ENCODE measurements at places on chromosomes 1 and 21. TPM values are rescaled to one million over a fixed set of nuclear protein-coding genes. Genes with fewer than 3 reads are reported as not detected.

HAO2 gene
- not detected for total RNA-seq

GRCh38 chr1:227763246-227764018, 28.2 kb downstream of the SNAP47 start:
- H3K27me3 ChIP-seq: no peaks in the 10 kb centered on the region
- no peaks in the 10 kb centered on the region for H3K36me3 ChIP-seq
- H3K4me1 ChIP-seq: no peaks in the 10 kb centered on the region

DNA sequence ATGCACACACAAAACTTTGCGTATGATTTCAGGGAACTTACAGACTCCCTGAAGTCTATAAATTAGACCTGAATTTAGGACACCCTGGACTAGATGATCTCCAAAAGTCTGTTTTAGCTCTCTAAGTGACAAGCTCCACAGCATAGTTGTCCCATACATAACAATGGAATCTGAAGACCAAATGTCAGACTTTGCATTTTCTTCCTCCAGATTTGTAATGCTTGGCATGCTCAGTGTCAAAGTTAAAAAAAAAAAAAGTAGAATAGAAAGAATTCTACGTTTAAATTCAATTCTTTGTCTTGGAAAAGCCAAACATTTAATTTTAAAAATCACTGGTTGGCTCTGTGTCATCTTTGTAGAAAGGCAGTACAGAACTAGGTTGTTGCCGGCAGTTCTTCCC, 66.7 kb downstream of the OLFML2B start:
- H3K27me3 ChIP-seq: no peaks in the 10 kb centered on the region
- no peaks in the 10 kb centered on the region for H3K36me3 ChIP-seq
- H3K4me1 ChIP-seq: no peaks in the 10 kb centered on the region
- no peak overlapping the region for H3K4me3 ChIP-seq
- H3K27ac ChIP-seq: no peak overlapping the region

CRYAA gene
- total RNA-seq: not detected

GRCh38 chr1:19138958-19139581, 71.0 kb downstream of the UBR4 start:
- no peak overlapping the region for H3K4me3 ChIP-seq
- no peaks in the 10 kb centered on the region for H3K27me3 ChIP-seq
- no peaks in the 10 kb centered on the region for H3K4me1 ChIP-seq

ANGPTL3 gene
- not detected for total RNA-seq

DNA sequence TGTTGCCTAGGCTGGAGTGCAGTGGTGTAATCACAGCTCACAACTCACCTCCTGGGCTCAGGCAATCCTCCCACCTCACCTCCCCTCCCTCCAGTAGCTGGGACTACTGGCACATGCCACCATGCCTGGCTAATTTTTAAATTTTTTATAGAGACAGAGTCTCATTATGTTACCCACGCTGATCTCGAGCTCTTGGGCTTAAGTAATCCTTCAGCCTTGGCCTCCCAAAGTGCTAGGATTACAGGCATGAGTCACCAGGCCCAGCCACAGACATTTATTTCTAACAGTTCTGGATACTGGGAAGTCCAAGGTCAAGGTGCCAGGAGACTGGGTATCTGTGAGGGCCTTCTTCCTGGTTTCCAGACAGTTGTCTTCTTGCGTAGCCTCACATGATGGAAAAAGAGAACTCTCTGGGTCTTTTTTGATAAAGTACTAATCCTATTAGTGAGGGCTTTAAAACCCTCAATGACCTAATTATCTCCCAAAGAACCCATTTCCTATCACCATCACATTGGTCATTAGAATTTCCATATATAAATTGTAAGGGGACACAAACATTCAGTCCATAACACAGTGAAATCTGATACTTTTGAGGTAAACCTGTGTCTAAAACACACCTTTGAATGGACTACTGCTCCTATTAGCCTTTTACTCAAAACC, 67.9 kb downstream of the PHACTR4 start:
- H3K27ac ChIP-seq: peak overlapping the region; percentile 60
- no peaks in the 10 kb centered on the region for H3K27me3 ChIP-seq
- H3K4me3 ChIP-seq: no peak overlapping the region
- H3K36me3 ChIP-seq: no peaks in the 10 kb centered on the region

- no peak for DNase-seq
- no peaks in the 10 kb centered on the region for H3K27me3 ChIP-seq
- no peaks in the 10 kb centered on the region for H3K36me3 ChIP-seq
- no peak overlapping the region for H3K4me3 ChIP-seq
- H3K27ac ChIP-seq: no peak overlapping the region
These were observed 151.2 kb downstream of the PTBP2 start for GRCh38 chr1:96872757-96873156.

- no peak overlapping the region for H3K27ac ChIP-seq
- no peaks in the 10 kb centered on the region for H3K27me3 ChIP-seq
- DNase-seq: peak; percentile 76
- no peaks in the 10 kb centered on the region for H3K36me3 ChIP-seq
- no peaks in the 10 kb centered on the region for H3K4me1 ChIP-seq
- no peak overlapping the region for H3K4me3 ChIP-seq
These were observed 3.7 kb downstream of the FASLG start for GRCh38 chr1:172662464-172663109.

DNA sequence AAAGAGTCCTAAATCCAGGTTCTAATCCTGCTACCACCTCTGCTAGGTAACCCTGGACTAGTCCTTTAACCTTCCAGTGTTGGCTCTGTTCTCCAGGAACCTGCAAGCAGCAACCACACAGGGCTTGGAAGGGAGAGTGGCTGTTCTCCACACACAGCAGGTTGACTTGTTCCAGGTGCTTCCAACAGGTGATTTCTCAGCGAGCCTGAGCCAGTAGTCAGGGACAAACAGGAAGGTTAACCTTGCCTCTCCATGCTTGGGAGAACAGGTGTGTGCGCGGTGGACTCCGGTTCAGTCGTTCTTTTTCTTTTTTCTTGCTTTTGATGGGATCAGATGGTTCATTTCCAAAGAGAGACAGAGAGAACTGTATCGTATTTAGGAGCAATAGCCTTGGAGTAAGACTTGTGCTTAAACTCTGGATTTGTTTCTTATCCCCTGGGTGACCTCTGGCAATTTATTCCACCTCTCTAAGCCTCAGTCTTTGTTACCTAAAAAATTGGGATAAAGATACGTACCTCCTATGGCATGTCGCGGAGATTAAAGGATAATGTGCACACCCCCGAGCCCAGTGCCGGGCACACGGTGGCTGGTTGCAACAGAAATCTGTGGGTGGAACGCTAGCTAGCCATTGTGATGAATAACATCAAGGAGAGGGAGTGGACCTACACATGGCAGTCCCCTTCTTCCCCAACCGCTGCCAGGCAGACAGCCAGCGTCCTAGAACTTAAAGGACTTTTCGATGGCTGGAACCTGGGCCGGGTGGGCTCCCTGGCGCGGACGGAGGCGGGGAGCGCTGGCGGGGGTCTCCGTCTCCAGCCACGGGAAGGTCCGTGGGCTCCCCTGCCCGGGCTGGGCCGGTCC, 583 bp upstream of the CACHD1 start:
- peak overlapping the region; percentile 87 for H3K4me3 ChIP-seq
- H3K36me3 ChIP-seq: no peaks in the 10 kb centered on the region
- DNase-seq: no peak
- no peaks in the 10 kb centered on the region for H3K4me1 ChIP-seq
- H3K27me3 ChIP-seq: no peaks in the 10 kb centered on the region

GRCh38 chr1:226001963-226002666, 3.0 kb upstream of the SDE2 start:
- peak; percentile 84 for DNase-seq
- H3K36me3 ChIP-seq: no peaks in the 10 kb centered on the region
- H3K4me1 ChIP-seq: no peaks in the 10 kb centered on the region
- H3K27me3 ChIP-seq: no peaks in the 10 kb centered on the region
- H3K4me3 ChIP-seq: no peak overlapping the region

PEAR1 gene
- total RNA-seq: 32.9 TPM

DNA sequence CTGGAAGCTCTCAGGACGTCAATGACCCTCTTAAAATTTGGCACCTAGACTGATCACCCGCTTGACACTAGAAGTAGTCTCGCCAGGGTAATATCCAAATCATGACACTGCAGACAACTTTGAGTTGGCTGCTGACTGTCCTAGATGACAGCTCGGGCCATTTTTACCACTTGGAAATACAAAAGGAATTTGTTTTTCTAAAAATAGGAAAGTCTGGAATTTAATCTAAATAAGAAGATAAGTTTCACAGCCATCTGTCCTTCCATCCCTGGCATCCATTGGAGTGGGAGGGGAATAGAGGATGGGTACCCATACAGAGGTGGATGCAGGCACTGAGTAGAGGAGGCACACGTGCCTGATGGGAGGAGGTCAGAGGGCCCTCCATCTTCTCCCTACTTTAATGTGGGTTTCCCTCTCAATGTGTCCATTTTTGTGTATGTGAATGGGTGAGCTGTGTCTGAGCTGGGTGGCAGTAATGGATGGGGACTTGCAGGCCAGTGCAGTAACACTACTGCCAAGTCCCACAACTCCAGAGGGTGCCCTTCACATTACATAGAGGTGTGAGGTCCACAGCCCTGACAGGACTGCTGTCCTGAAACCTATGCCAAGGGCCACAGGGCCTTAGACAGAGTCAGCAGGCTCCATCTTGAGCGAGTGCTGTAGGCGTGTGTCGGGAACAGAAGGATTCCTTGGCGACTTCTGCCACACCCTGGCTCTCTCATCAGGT, 104.8 kb upstream of the IPO9 start:
- no peaks in the 10 kb centered on the region for H3K27me3 ChIP-seq
- DNase-seq: no peak
- peak overlapping the region; percentile 6 for H3K27ac ChIP-seq
- no peak overlapping the region for H3K4me3 ChIP-seq
- peaks cover 5% of the 10 kb centered on the region for H3K4me1 ChIP-seq

GRCh38 chr1:116887212-116887611, 22.5 kb upstream of the PTGFRN start:
- H3K27me3 ChIP-seq: no peaks in the 10 kb centered on the region
- no peak overlapping the region for H3K4me3 ChIP-seq
- no peaks in the 10 kb centered on the region for H3K36me3 ChIP-seq
- H3K27ac ChIP-seq: no peak overlapping the region
- H3K4me1 ChIP-seq: peaks cover 2% of the 10 kb centered on the region

DNA sequence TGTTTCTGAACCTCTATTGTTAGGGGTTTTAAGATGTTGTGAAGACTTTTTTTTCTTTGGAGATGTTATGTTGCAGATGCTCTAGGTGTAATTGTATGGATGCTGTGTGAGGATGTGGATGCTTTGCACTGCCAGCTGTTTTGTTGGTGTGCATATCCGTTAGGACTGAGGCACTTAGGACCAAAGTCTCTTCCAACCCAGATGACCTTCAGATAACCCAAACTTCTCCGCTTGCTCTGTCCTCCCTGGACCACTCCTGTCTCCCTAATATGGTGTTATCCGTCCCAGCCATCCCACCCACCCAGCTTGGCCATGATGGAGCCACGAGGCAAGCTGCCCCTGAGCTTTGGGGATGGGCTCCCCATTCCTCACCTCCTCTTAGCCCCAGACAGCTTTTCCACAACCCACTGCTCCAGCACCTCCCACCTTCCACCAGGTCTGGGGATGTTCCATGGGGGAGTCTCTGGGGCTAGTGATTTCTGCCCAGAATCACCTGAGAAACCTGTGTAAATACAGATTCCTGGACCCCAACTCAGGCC, 5.1 kb upstream of the LEFTY2 start:
- no peaks in the 10 kb centered on the region for H3K4me1 ChIP-seq
- H3K4me3 ChIP-seq: no peak overlapping the region
- no peak overlapping the region for H3K27ac ChIP-seq
- H3K36me3 ChIP-seq: no peaks in the 10 kb centered on the region
- no peaks in the 10 kb centered on the region for H3K27me3 ChIP-seq

- peaks cover 10% of the 10 kb centered on the region for H3K4me1 ChIP-seq
- peak; percentile 82 for DNase-seq
- H3K27me3 ChIP-seq: no peaks in the 10 kb centered on the region
- H3K4me3 ChIP-seq: peak overlapping the region; percentile 96
- H3K36me3 ChIP-seq: no peaks in the 10 kb centered on the region
- H3K27ac ChIP-seq: peak overlapping the region; percentile 58
These were observed 686 bp downstream of the ARF1 start for GRCh38 chr1:228082918-228083870.

DNA sequence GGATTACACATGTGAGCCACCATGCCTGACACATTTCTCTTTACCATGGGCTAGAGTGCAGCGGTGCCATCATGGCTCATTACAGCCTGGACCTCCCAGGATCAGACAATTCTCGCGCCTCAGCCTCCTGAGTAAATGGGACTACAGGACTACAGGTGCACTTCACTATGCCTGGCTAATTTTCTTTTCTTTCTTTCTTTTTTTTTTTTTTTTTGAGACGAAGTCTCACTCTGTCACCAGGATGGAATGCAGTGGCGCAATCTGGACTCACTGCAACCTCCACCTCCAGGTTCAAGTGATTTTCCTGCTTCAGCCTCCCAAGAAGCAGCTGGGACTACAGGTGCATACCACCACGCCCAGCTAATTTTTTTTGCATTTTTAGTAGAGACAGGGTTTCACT, 14.8 kb upstream of the KIF1B start:
- no peaks in the 10 kb centered on the region for H3K4me1 ChIP-seq
- no peak for DNase-seq
- H3K36me3 ChIP-seq: no peaks in the 10 kb centered on the region
- H3K27ac ChIP-seq: no peak overlapping the region

DNA sequence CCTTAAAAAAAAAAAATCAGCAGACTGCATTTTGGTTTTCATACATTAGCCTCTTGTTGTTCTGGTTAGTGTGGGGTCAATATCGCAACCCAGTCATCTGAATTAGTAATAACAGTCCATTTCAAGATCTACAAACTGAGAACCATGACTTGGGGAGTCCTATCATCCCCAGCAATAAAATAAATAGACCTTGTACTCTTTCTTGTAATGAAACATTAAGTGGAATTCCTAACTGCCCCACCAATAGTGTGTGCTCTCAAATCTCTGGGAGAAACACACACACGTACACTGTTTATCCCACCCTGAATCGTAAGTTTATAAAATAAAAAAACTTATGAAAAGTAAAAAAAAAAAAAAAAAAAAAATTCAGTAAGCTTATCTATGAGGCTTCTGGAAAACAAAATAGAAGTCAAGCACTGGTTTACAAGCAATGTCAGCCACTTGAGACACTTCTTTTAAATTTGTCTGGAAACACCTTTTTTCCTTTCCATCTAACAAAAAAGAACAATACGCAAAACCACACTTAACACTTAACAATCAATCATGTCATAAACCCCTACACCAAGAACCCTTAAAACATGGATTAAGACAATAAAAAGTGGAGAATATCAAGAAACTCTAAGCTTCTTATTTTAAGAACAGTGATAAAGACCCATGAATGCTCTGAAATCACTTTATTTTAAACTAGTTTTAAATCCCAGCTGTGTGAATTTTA, 53.1 kb downstream of the PUM1 start:
- H3K27me3 ChIP-seq: no peaks in the 10 kb centered on the region
- H3K4me1 ChIP-seq: peaks cover 6% of the 10 kb centered on the region
- H3K36me3 ChIP-seq: no peaks in the 10 kb centered on the region
- no peak for DNase-seq
- no peak overlapping the region for H3K27ac ChIP-seq

- no peak overlapping the region for H3K4me3 ChIP-seq
- DNase-seq: peak; percentile 43
- no peaks in the 10 kb centered on the region for H3K27me3 ChIP-seq
- no peaks in the 10 kb centered on the region for H3K36me3 ChIP-seq
- no peaks in the 10 kb centered on the region for H3K4me1 ChIP-seq
These were observed 391.6 kb upstream of the VAMP3 start for GRCh38 chr1:7379441-7379971.
